ENCODE measurements at places on chromosomes 5 and 9.
A peak's percentile ranks its signal among the peaks of the same experiment; 100 is the strongest.

DNA sequence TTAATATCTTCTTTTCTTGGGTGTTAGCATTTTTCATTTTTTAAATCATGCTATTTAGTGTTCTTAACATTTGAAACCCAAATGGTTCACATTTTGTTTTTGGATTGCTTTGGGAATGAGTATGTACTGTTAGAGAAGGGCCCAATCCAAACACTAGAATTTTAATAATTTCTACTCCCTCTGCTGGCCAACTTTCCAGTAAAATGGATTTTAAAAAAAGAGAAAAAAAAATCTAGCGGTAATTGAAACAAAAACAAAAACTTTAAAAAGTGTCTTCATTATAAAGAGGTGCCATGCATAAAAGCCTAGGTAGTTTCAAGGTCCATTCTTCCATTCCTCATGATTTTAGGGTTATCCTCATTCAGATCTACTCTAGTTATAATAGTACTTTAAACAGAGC, 32.1 kb upstream of the RICTOR start:
- no peak for DNase-seq

DNA sequence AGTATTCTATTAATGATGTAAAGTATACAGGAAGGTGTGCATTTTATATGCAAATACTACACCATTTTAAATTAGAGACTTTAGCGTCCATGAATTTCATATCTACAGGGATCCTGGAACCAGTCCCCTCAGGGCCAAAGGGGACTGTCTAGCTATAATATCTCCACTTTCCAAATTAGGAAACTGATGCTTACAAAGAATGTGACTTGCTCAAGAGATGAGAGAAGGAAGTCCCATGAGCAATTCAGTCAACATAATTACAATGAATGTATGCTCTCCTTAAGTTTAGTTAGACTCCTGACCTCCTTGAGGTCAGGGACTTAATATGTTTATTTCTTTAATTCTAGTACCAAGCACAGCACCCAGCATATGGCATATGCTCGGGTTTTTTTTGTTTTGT, 23.7 kb downstream of the NIPBL start:
- DNase-seq: no peak

DNA sequence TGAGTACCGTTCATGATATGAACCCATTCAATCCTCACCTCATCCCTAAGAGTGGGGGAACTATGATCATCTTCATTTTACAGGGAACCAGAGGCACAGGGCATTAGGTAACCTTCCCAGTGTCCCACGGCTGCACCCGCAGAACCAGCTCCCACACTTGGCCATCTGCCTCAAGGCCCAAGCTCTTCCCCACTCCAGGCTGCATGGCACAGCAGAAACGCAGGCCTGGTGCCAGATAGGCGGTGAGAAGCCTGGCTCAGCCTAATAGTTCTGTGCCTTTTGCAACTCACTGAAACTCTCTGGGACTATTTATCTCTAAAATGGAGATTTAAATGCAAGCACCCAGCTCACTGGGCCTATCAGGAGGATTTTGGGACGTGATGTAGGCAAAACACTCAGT, 90.8 kb upstream of the ZNF618 start:
- no peak for DNase-seq

- no peak for DNase-seq
Measured at GRCh38 chr5:179217956-179218942, 127.0 kb downstream of the ADAMTS2 start.

- DNase-seq: no peak
Measured at GRCh38 chr5:101995585-101995984, 300.5 kb downstream of the SLCO4C1 start.

- no peak for DNase-seq
Measured at GRCh38 chr5:35246411-35246810, 16.1 kb upstream of the PRLR start.

GRCh38 chr5:132422720-132423437, 53.4 kb downstream of the SLC22A5 start:
- DNase-seq: no peak

GRCh38 chr5:670396-671270, 22.5 kb downstream of the TPPP start:
- DNase-seq: no peak

- DNase-seq: peak; percentile 81
Measured at GRCh38 chr9:32378993-32379729, 5.3 kb upstream of the ACO1 start.

DNA sequence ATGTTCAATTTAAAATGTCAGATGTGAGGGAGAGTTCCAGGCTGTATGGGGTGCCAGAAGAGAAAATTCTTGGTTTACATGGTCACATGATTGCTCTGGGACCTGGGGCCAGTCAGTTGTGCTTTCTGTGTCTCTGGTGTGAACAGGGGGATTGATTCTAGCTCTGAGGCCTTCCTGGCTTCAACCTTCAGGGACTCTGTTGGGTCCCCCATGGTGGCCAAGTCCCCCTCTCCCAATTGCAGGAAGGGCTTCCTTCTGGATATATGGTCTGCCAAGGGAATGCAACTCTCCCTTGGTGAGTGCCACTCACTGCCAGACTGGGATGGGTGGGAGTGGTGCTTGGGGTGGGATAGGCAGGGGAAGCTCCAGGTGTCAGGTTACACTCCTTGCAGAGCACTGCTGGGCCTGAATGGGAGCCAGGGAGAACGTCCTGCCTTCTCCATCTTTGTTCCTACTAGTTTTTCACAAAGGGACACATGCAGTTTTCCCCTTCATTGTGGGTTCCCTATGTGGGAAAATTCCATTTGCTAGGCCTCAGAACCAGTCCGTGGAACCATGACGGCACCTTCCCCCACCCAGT, 153.2 kb downstream of the MELK start:
- peak; percentile 25 for DNase-seq

DNA sequence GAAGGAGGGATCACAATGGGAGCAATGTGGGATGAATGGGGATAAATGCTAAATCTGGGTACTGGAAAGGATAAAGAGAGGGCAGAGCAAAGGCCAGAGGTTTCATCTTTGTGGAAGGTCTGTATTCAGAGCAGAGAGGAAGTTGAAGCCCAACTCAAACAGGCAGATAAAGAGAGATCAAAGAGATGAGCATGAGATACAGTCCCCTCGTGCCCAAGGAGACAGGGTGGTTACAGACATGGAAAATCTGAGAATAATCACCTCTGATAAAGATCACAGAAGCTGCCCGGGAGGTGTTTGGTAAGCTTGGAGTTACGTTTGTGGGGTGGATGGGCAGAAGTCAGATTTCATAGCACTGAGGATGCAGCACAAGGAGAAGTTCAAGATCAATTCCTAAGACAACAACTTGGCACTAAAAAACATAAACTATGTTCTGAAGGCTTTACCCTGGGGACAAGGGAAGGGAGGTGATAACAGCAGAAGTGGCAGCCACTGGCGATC, 459 bp upstream of the ERAP2 start:
- DNase-seq: no peak

- DNase-seq: no peak
Measured at GRCh38 chr5:173688703-173689102, 72.3 kb upstream of the BOD1 start.

- no peak for DNase-seq
Measured at GRCh38 chr5:44987026-44987425, 178.3 kb downstream of the MRPS30 start.

DNA sequence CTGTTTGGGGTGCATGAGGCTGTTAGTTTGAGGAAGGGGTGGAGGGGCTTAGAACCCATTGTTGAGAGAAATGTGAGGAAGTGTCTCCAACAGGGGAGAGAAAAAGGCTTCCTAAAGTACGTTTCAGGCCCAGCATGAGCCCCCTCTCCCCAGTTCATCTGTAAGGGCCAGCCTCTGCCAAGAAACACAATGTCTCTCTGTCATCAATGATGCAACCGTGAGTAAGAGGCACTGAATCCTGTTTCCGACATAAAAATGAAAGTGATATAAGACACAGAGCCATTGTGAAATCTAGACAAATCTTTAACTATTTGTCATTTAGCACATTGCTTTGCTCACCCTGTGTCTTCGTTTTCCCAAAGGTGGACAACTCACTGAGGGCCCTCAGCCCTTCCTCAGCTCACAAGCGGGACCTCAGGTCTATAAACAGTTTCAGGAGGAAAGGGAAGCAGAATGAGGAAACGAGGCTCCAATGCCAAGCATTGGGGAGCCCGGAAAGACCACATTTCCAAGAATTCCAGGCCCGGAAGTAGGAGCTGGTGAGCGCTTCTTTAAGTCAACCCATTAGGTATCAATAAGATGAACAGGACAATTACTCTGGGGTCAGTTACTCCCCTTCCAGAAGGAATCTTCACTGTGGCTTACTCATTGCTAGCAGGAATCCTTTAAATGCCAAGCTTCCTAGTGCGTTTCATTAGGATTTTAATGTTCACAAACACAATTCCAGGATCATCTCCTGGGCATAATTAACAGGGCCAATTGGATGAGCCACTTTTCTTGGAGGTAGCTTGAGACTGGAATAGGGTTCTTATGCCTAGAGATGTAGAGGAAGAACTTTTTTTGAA, 59.0 kb upstream of the KLF4 start:
- DNase-seq: no peak

DNA sequence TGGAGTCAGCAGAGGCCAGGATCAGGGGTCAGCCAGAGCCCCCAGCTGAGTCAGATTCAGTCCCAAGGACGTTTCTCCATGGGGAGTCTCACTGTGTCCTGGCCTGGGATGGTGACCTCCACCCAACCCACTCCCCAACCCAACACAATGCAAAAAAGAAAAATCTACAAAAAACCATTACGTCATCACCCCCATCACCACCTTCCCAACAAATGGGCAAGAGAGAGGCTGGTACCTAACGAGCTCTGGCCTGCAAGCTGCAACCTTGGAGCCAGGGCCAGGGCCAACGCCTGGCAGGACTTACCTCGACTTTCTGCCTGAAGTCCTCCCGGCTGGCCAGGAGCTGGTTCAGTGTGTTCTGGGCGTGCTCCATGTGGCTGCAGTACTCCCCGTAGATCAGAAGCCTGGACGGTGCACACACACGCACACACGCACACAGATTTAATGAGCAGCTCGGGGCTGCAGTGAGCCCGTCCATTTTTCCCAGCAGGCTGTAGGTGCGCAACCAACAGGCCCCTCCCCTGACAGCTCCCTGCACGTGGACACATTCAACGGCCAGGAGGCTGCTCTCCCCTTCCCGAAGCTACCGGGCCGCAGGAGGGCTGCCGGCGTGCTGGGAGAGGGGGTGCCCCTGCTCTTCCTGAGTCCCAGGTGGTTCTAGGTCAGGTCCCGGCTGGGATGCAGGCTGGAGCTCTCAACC, 59.4 kb upstream of the SARDH start:
- DNase-seq: no peak

GRCh38 chr5:66658516-66658915, 62.3 kb downstream of the MAST4 start:
- DNase-seq: no peak

DNA sequence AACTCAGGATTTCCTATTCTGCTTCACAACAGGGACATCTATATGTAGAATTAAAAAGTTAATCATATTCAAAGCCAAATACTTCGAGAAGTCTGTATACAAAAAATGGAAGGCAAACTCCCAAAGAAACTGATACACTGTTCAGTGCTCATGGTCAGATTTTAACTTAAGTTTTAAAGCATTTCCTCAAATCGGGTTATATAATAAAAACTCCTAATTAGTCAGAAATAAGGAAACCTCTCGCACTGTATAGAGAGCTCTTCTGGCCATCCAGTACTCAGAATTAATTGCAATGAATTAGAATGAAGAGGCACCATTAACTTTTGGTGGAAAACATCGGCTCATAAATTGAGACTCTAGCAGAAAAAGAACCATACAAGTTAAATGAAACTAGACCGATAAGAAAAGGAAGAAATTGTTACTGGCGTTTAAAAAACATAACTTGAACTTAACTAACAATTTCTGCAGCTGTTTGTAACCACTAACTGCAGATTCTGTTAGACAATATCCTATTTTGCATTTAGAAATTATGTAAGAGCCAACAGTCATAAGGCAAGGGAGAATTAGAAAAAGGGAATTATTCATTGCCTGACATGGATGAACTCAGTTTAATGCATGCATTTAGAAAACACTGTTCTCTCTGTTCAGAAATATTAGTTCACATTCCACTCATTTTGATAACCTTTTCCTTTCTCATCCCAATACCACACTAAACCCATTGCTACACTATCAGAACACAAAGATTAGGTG, 96.6 kb downstream of the FNBP1 start:
- no peak for DNase-seq

GRCh38 chr9:104247899-104248460, 153.9 kb downstream of the SMC2 start:
- DNase-seq: no peak

Data from NCI-H1105 treated with DMSO at 0.1 percent for 48 hours (cell line).